ENCODE measurements at places on chromosomes 7 and 10.

GRCh38 chr7:103423467-103424179 is 22.4 kb downstream of the SLC26A5 start:
- no peak for ATAC-seq

DNA sequence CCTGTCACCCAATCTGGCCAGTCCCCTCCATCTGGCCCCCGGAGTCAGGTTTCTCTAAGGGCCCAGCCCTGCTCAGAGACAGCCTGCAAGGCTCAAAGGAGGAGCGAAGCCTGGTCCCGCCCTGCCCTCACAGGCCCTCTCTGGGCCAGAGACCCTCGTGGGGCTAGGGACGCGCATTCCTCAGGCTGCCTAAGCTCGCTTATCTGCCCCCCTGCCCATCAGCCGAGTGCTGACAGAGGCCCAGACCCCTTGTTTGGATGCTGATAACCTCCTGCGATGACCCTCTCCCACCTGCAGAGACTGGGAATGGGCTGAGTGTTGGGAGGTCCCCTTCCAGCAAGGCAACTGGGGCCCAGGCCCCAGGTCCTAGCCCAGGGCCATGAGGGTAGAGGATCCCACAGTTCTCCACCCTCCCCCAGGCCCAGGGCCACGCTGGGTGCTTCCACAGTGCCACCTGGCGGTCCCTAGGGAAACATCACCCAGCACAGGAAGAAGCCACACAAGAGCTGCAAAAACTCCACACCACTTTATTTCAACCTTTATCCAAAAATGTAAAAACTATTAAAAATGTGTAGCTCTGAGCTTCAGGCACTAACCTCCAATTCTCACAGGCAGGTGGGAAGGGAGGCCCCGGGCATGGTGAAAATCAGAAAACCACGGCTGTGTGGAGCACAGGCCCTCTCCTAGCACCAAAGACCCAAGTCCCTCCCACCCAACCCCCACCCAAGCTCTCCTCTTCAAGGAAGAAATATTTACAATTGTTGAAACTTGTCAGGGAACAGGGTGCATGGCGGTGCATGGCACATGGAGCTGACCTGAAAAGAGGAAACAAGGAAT is 2.2 kb downstream of the NPM3 start:
- ATAC-seq = peak; percentile 34

DNA sequence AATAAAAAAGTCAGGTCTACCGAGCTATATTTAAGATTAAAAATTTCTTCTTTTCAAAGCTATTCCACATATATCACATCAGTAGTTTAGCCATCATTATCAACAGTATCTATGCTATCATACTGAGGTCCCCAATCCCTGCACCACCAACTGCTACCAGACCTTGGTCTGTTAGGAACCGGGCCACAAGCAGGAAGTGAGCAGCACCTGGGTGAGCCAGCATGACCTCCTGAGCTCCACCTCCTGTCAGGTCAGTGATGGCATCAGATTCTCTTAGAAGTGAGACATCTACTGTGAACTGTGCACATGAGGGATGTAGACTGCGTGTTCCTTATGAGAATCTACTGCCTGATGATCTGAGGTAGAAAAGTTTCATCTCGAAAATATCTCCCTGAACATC is 632.1 kb upstream of the KCND2 start:
- no peak for ATAC-seq

DNA sequence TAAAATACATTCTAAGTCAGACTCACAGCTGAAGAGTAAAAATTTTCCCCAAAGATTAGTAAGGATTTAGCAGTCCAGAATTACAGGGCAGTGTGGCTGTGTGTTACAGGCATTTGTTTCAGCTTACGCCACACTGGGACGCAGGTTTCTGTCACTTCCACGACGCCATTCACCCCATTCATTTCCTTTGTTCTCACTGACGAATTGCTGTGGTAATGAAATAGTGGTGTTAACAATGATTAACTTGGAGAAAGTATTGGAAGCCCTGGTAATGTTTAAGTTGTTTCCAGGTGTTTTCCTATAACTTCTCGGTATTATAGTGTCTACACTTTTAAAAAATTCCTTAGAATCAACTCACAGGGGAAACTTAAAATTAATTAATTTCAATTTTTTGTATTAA is 370.9 kb downstream of the SH2D4B start:
- no peak for ATAC-seq

- ATAC-seq = no peak
Measured at GRCh38 chr10:58384095-58384494, 1.1 kb upstream of the TFAM start.

DNA sequence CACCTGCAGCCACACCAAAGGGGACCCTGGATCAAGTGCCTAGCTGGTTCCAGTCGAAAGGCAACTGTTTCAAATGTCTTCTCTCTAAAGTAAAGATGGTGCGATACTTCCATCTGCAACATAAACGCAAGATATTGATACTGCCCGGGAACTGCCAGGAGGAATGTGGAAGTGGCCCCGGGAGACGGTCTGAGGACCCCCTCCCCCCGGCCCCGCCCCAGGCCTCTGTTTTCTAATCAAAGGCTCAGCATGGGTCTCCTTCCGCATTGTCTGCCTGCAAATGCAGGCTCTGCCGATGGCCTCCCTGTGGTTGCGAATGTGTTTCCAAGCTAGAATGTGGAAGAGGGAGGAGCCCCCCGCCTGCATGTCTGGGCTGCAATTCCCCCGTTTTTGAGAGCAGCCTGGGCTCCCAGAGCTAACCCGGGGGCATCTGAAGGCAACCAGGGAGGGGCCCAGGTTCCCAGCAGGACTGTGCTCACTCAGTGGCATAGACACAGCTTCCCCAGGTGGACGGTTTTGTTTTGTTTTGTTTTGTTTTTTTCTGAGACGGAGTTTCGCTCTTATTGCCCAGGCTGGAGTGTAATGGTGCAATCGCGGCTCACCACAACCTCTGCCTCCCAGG is 223.9 kb upstream of the PPP2R2D start:
- no peak for ATAC-seq

DNA sequence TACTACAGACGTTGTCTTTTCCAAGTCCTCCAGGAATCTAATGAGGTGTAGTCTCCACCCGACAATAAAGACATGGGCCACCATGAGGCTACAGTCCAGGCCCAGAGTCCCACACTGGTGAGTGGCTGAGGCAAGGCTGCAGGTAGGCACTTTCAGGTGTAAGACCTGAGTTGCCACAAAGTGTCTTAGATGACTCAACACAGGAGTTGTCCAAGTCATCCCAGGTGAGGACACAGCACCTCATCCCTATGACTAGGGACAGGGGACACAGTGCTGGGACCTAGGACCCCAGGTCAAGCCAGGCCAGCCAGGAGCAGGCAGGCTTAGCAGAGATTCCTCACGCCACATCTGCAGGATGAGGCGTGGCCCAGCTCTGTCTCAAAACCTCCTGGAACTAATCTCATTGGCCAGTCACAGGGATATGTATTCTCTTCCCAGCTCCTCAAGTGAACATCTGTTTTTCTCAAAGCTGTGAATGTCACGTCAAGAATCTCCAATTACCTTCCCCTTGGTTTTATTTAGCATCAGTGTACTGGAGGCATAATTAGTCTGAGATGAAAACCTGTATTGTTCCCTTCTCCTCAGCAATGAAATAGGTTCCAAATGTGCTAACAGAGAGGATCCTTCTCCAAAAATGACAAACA is 254.6 kb downstream of the GRID1 start:
- ATAC-seq = no peak

- no peak for ATAC-seq
Measured at GRCh38 chr7:40306025-40306424, 171.2 kb downstream of the SUGCT start.

GRCh38 chr7:8254667-8255066 is 7.3 kb downstream of the ICA1 start:
- ATAC-seq = no peak
